ENCODE measurements at places on chromosomes 1 and 21.
A peak's percentile ranks its signal among the peaks of the same experiment; 100 is the strongest.

GRCh38 chr1:41812453-41812852, 106.3 kb downstream of the HIVEP3 start:
- DNase-seq = peak; percentile 72

DNA sequence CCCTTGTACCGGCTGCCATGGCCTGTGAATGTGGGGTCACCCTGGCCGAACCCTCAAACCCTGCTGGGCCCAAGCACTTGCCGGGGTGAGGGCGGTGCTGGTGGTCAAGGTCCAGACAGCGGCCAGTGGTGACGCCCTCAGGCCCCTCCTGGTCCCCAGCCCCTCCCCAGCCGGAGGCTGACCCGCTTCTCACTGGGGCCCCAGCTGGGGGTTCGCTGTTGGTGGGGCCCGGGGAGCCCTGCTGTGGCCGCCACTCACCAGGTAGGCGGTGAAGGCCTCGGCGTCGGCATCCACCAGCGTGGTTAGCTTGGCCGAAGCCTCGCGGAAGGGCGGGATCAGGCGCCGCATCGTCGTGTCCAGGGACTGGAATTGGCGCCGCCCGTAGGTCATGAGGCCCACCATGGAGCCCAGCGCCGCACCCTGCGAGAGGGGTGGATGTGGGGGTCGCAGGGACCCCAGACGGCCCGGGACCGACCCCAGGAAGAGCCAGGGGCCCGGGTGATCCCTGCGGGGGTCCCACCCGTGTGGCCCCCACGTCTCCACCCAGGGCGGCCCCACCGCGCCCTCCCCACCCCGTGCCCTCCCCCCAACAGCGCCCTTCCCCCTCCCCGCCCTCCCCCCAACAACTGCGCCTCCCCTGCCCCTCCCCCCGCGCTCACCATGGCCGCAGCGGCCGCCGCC, 10.1 kb downstream of the FTCD start:
- no peak for DNase-seq

GRCh38 chr1:172746091-172746949, 87.4 kb downstream of the FASLG start:
- DNase-seq = peak; percentile 92

GRCh38 chr1:202578565-202578964, 131.7 kb downstream of the SYT2 start:
- no peak for DNase-seq

GRCh38 chr21:29290240-29290639, 8.5 kb upstream of the BACH1 start:
- DNase-seq = no peak

GRCh38 chr1:48730164-48730910, 46.4 kb downstream of the BEND5 start:
- no peak for DNase-seq

DNA sequence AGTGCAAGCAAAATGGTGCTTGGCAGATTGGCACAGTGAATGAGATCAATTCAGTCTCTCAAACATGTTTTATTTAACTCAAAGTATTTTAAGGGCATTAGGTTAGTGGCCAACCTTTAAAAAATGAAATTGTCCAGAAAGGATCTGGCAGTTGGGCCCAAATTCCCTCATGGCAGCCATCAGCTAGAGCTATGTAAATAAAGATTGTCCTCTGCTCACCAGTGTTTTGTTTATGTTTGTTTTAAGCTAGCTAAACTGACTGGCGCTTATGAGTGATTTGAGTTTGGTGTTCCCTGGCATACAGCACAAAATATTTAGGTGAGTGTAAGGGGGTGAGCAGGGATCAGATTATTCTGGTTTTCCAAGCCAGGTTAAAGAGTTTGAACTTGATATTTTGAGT, 18.1 kb downstream of the HDAC1 start:
- no peak for DNase-seq

GRCh38 chr1:220483700-220484099, 44.2 kb upstream of the MARK1 start:
- DNase-seq = peak; percentile 51

DNA sequence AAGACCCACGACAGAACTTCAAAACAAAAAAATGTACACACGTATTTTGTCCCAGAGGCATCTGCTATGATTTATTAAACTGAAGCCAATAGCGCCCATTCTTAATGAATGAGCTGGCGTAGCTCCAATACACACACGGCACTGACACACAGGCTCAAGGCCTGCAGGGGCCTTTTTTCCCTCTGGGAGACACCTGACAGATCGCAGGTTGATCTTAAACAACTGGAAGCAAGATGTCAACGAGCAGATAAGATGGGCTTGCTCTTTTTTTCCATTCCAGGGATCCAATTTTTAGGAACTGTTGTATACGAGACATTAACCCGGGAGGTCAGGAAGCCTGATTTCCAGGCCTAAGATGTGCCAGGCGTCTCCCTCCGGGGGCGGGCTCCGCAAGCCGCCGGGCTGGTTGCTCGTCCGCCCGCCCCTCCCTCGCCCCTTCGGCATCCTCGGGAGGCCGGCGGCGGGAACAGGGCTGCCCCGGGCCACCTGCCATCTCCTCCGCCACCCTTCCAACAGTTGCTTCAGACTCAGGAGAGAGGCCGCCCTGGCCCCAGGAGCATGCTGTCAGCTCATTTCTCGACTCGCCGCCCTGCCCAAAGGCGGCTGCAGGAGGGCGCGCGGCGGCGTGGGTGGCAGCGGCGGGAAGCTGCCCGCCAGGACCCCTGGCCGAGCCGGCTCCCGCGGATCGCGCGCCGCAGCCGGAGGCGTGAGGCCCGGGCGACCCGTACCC, 735 bp downstream of the TTC13 start:
- DNase-seq = peak; percentile 10

DNA sequence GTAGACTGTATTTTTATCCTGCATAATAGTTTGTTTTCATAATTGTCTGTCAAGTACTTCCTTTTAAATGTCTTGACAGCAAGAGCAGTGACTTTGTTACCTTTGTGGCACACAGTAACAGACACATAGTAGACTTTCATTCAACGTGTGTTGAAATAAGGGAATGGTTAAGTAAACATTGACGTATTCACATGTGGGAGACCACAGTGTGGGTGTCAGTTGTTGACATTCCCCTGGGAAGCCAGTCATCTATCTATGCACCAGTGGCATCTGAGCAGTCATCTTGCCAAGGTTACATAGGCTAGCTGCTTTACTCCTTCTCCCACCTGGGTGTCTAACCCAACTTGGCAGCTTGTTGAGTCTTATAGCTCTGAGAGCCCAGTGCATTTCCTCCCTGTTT, 1.4 kb upstream of the NUP133 start:
- DNase-seq = no peak

- DNase-seq = no peak
Measured at GRCh38 chr1:222098404-222098803, 356.5 kb upstream of the DUSP10 start.

- no peak for DNase-seq
Measured at GRCh38 chr1:101438359-101438758, 201.5 kb downstream of the S1PR1 start.

- DNase-seq = no peak
Measured at GRCh38 chr1:91393042-91393441, 11.6 kb downstream of the HFM1 start.

- no peak for DNase-seq
Measured at GRCh38 chr21:42439284-42440186, 35.8 kb downstream of the UBASH3A start.

GRCh38 chr1:108071601-108072000, 106.6 kb upstream of the VAV3 start:
- no peak for DNase-seq

- DNase-seq = no peak
Measured at GRCh38 chr21:28135646-28136045, 857.0 kb downstream of the LTN1 start.

DNA sequence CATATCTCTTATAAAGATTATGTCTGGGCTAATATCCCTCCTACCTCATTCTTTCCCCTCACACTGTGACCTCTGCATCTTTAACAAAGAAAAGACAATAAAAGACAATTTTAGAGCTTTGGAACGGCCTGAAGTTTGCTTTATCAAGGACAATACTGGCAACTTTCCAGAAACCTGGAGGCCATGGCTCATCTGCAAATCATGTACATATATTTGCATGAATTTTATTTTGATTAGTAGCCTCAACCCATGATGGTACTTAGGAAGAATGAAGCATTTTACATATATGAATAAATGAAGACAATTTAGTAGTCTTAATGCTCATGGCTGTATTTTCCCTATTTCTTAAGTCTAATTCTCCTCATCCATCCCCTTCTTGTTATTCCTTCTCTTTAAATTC, 612.2 kb upstream of the CXADR start:
- DNase-seq = no peak

GRCh38 chr1:59688976-59689375, 125.8 kb upstream of the HOOK1 start:
- no peak for DNase-seq

DNA sequence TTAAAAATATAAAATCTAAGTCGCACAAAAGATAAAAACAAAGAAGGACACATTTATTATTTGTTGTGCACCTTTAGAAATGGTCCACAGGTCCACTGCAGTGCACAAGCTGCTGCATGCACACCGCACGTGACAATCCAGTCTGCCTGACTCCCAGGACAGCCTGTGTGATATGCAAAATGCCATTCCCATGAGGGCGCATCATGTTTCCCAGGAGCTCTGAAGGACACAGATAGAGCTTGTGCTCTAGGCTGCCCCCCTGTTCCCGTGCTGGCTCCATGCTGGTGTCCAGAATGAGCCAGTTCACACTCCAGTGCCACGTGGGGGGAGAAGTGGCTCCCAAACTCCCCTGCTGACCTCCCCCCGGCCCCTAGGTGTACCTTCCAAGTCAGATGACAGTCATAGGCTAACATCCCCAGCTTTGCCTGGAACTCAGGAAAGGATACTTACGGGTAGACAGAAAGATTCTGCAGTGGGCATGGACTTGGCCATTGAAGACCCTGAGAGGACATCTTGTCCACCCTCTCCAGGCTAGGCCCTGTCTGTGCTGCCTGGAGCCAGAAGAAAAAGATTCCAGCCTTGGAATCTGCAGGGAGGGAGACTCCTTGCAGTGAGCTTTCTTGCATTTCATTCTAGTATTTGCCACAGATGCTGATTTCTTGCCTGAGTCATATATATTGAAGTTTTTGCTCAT, 26.3 kb downstream of the RAB7B start:
- DNase-seq = peak; percentile 12

DNA sequence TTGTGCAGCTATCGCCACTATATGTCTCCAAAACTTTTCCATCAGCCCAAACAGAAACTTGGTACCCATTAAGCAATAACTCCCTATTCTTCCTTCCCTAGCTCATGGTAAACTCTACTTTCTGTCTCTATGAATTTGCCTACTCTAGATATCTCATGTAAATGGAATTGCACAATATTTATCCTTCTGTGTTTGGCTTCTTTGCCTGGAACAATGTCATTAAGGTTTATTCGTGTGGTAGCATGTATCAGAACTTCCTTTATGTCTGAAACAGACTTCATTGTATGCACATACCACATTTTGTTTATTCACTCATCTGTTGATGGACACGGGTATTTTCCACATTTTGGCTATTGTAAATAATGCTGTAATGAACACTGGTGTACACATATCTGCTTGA, 40.7 kb upstream of the CD34 start:
- no peak for DNase-seq

DNA sequence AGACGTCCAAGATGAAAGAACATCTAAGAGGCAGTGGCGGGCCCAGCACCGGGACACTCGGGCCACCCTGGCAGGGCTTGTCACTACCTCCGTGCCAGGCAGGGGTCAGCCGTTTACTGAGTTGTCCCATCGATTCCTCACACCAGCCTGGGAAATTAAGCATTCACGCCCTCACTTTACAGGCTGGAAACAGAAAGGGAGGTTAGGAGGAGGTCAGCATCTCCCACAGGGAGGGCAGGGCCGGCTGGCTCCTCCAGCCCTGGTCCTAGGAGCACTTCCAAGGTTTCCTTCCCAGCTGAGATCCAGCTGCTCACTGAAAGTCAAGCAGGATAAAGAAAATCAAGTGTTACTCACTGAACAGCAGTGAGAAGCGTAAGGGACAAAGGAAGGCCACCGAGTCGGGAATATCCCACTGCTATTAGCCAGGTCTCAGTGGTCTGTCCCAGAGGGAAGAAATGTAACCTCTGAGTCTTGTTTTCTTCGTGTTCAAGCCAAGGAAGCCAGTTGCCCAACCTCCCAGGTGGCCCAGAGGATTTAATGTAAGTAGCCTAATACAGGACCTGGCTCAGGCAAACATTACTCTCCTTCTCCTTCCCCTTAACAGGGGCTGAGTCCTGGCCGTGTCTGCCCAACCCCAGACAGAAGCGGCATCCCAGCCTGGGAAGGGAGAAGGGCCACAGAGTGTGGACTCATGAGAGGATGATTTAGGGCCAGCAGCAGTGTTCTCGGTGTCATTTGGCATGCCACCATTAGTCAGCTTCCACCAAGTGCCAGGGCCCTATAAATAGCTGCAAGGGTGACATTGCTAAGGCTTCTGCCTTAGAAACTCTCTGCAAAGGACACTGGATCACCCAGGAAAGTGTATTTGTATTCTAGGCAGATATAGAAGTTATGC, 203.1 kb upstream of the GALNT2 start:
- no peak for DNase-seq

DNA sequence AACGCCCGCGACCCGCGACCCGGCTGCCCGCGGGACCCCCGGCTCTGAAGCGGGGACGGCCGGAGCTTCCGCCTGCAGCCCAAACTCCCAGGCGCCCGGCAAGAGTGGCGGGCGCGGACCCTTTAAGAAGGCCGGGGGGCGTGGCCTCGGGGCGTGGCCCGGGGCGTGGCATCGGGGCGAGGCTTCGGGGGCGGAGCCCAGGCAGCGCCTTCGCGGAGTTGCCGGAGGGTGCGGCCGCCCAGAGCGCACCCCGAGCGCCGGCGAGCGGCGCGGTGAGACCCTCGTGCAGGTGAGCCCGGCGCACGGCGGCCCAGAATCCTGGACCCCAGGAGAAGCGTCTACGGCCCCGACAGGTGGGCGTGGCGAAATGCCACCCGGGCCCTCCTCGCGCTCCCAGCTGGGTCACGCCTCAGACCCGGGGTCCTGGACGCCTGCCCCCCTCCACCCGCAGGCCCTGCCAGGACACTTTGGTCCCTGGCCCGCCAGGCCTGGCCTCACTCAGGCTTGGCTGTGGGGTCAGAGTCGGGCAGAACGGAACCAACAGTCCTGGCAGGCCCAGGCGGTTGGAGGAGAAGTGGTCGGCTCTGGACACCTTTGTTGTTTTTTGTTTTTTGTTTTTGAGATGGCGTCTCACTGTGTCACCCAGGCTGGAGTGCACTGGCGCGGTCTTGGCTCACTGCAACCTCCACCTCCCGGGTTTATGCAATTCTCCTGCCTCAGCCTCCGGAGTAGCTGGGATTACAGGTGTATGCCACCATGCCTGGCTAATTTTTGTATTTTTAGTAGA, 14.4 kb downstream of the RNF223 start:
- DNase-seq = peak; percentile 59

DNA sequence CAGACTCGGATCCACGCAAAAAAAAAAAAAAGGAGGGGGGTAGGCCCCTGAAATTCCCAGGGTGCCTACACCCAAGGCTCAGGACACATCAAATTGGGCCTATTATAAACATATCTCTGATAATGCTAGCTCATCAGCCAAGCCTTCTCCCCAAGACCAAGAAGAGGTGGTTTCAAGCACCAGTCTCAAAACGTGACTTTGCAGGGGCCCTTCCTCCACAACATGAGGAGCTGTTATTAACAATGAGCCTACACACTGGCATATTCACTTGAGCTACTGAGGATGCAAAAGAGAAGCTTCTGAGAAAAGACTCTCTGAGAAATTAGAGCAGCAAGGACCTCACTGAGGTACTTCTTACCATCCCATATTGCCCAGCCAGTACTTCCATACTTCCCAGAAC, 32.7 kb downstream of the ERI3 start:
- DNase-seq = no peak

- no peak for DNase-seq
Measured at GRCh38 chr1:232894436-232894835, 56.0 kb upstream of the NTPCR start.

Data from fibroblast of gingiva (primary cell).